ENCODE measurements at places on chromosomes 3 and 15.

- peak; percentile 54 for DNase-seq
These were observed 638 bp downstream of the WDR5B start for GRCh38 chr3:122415104-122415744.

GRCh38 chr3:60585918-60586317, 665.3 kb downstream of the FHIT start:
- DNase-seq: no peak

DNA sequence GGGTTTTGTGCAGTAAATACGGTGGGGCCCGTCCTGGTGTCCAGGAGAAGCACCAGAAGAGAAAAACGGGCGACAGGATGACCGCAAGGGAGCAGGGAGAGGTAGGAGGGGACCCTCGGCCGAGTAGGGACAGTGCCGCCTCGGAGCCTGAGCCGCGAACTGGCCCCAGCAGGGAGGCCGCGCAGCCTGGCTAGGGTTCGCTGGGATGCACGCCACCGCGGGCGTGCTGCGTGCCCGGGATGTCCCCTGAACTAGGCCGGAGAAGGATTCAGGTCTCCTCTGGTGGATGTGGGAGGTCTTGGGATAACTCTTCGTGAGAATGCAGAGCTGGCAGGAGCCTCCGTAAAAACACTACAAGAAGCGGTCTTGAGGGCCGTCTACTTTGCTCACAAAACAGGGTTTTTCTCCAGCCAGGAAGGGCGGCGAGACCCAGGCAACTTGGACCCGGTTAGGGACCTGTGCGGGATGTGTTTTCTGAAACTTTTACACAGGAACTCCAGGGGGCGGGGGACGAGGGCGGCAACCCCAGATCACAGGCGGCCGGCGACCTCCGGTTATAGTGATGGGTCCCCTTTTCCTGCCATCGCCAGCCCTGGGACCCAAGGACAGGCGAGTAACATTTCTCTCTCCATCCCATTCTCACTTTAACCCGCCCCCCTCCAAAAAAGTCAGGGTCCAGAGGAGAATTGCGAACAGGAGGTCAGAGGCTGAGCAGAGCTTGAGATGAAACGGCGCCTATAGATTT, 35.5 kb downstream of the NR2F2 start:
- DNase-seq: no peak

GRCh38 chr3:149319750-149320149, 13.7 kb downstream of the TM4SF18 start:
- no peak for DNase-seq

Measured in endothelial cell of umbilical vein (primary cell).